Non-pigmented ciliary epithelial cell (primary cell): ENCODE measurements at places on chromosomes 1 and 21.

DNA sequence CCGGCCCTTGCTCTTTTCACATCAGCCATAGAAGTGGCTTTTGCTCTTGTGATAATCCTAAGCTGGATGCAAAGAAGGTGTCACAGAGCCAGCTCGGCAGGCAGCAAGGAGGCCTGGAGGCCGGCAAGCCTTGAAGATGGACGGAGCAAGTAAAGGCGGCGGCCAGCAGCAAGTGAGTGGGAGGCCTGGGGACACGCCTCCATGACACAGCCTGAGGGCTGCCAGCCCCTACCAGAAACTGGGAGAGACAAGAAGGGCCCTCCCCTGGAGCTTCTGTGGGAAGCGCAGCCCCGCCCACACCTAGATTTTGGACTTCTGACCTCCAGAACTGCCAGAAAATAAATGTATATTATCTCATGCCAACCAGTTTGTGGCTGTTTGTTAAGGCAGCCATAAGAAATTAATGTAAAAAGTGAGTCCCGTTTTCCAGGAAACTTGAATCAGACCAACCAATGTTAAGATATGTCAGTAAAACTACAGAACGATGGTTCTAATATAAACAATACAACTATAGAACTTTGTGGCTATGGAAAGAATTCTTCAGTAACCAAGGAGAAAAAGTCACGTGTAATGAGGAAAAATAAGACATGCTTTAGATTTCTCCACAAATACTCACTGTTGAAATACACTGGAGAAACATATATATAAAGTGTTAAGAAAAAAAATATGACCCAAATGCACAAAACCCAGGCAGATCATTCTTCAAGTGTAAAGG lies 49.9 kb downstream of the BACE2 start:
- peak; percentile 22 for DNase-seq

GRCh38 chr21:39776589-39776988 lies 31.6 kb downstream of the IGSF5 start:
- DNase-seq: peak; percentile 44

DNA sequence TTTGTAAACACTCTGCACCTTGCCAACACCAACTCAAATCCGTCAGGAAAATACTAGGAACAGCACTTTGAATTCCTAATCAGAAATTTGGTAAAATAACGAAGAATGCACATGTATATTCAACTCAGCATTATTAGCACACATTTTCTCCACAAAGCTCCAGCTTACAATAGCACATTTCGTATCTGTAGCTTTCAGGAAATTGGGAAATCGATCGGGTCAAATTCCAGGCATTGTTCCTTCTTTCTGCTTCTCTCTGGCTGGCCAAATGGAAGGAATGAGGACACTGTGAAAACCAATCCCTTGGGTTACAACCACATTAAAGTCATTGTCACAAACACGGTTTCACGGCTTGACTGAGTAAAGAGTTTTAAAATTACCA lies 58.6 kb downstream of the NPHP4 start:
- no peak for DNase-seq

DNA sequence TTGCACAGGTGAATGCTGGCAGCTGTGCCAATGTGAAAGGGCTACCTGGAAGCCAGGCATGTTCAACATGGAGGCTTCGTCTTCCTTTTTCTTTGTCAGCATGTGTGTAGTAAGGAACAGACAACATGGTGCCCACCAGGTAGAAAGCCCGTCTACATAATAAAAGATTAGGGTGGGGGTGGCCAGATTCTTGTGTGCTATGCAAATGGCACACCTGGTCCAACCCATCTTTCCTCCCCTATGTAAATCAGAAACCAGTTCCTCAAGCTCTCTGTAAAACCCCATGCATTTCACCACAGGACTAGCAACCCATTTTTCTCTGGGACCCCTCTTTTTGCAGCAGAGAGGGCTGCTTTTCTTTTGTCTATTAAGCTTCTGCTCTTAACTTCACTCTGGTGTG lies 72.3 kb upstream of the ZP4 start:
- DNase-seq: no peak

- no peak for DNase-seq
Measured at GRCh38 chr1:234554698-234555311, 55.2 kb downstream of the IRF2BP2 start.

GRCh38 chr1:55427606-55428005 lies 212.4 kb upstream of the USP24 start:
- no peak for DNase-seq

- DNase-seq: no peak
Measured at GRCh38 chr21:43934716-43935705, 70.0 kb downstream of the AGPAT3 start.

- no peak for DNase-seq
Measured at GRCh38 chr1:1094981-1095380, 20.9 kb upstream of the RNF223 start.

DNA sequence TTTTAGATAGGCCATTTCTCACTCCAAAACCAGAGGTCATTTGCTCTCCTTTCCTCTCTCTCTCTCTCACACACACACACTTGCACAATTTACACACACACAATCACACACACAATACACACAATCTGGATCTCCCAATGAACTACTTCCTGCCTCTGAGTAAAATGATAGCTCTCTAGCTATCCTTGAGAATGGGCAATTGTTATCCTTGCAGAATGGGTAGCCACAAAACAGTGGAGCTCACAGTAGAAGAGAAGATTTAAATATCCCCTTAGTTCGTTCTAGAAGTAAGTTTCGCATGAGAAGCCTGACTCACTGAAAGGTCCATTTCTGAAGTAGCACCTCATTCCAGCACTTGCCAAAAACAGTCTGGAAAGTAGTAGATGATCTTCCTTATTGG lies 17.6 kb downstream of the PALMD start:
- DNase-seq: no peak

GRCh38 chr1:23565776-23566175 lies 6.5 kb upstream of the ID3 start:
- no peak for DNase-seq

- no peak for DNase-seq
Measured at GRCh38 chr1:236692128-236692527, 5.8 kb downstream of the ACTN2 start.

DNA sequence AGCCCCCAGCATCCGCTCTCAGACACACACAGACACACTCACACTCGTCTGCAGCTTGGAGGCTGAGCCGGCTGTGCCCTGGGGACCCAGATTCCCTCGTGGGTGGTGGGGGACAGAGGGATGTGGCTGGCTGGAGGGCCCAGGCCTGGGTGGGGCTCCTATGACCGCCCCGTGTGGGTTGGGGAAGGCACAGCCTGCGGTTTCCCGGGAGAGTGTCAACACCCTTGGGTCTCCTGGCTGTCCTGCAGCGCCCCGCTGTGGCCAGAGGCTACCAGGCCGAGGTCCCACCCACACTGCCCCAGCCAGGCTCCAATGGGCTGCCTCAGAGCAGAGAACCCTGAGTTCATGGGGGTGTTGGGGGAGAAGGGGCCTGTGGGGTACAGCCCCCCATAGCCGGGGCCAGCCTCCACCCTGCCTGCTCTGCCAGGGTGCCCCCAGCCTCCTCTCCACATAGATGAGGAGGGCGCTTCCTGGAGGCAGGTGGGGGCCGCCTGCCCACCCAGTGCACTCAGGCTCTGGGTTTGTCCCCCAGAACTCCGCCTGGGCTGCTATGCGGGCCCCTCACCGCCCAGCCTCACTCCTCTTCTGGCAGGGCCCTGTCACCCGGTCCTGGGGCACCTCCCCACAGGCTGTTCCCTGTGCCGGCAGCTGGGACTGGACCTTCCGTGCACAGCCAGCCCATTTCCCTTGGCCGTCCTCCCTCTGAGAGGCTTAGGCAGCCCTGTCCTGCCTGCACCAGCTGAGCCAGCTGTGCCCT lies at the start of gene TTC34:
TSS of gene TTC34 (minus strand) at position 159 of the 757 bp plus-strand sequence. CDS start 866 bp downstream, outside the sequence.
- no peak for DNase-seq

DNA sequence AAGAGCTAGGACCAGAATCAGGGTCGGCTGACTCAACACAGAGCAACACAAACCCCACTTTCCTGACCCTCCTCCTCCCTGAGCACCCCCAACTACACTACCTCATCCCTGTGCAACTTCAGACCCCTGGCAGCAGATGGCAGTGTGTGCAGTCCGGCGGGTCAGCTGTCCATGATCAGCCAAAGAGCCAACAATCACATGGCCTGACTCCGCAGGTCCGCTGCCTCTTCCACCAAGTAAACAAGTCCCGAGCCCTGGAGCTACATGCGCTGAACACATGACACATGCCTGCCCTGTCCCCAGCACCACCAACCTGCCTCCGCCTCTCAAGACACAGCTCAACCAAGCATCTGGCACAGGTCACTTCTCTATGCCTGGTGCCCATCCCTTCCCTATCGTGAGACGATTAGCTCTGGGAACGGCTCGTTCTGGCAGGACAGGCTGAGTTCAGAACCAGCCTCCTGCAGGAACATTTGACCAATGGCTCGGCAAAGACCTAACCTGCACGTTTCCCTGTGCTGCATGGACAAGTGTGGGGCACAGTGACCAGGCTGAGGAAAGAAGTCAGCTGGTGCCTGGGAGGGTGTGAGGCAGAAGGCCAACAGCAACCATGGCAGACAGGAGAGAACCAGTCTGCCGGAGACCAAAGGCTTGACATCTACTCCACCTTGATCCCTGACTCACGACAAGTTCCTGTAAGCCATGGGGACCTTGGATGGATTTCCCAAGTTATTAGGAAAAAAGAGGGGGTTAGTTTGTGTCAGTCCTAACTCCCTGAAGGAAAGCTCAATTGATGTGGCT lies 60.3 kb downstream of the CD46 start:
- DNase-seq: no peak

GRCh38 chr1:239274242-239274830 lies 112.0 kb upstream of the CHRM3 start:
- DNase-seq: no peak

GRCh38 chr1:15170071-15170470 lies 16.5 kb downstream of the TMEM51 start:
- no peak for DNase-seq

DNA sequence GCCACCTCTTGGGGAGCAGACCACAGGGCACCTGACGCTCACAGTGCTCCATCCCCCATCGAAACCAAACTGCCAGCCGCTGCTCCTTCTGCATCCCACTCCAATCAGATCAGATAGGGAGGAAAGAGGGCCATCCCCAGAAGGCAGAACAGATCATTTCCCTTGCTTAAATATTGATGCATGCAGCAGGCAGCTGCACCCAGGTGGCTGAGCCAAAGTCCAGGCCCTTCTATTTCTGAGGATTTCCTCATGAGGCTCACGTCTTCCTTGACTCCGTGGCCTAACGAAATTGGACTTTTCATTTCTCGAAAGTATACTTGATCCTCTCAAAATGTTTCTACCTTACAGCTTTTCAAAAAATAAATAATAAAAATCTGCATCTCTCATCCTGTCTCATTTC lies 239.2 kb downstream of the ATG4C start:
- no peak for DNase-seq

- no peak for DNase-seq
Measured at GRCh38 chr1:53061123-53061858, 722 bp upstream of the PODN start.

- no peak for DNase-seq
Measured at GRCh38 chr1:231232870-231233734, 7.9 kb upstream of the GNPAT start.

GRCh38 chr21:35923971-35924370 lies 136.4 kb downstream of the SETD4 start:
- DNase-seq: no peak

DNA sequence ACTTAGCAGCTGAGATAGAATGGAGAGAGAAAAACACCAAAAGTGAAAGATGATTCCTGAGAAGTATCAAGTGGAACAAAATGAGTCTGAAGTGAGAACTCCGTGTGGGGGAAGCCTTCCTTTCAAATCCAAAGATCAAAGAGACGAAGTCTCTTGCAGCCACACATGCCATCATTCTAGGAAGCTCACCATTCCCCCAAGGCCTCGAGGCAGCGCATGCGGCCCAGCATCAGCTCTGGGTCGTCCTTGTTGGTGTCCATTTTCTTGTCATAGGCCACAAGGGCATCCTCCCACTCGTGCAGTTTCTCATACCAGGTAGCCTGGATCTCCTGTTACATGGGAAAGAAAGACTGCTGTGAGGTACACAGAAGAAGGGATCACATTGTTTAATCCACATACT lies 32.2 kb upstream of the ANGPTL7 start:
- DNase-seq: no peak

DNA sequence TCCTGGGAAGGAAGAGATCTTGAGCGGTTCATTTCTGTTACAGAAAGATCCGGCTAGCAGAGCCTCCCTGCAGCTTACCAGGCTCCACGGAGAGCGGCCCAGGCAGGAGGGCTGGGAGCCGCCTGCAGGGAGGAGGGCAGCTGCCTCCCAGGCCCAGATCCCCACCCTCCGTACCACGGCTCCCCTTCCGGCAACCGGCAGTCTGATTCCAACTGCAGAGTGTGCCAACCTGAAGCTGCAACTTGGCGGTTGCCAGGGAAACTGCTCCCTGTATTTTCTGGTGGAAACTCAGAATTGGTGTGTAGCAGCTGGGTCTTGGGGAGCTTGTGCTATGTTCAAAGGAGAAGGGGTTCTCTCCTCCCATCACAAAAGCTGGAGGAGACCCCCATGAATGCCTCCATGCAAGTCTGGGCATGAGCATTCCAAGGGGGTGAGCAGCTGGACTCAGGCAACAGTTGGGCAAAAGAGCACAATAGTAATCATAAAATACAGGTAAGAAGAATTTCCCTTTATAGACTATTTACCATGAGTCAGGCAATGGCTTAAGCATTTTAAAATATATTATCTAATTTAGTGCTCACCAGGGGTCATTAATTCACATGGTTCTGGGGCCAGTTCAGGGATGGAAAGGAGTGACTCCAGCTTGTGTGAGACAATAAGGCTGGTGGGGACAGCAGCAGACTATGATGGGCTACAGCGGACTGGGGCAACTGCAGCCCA lies 46.1 kb upstream of the KAZN start:
- DNase-seq: no peak

DNA sequence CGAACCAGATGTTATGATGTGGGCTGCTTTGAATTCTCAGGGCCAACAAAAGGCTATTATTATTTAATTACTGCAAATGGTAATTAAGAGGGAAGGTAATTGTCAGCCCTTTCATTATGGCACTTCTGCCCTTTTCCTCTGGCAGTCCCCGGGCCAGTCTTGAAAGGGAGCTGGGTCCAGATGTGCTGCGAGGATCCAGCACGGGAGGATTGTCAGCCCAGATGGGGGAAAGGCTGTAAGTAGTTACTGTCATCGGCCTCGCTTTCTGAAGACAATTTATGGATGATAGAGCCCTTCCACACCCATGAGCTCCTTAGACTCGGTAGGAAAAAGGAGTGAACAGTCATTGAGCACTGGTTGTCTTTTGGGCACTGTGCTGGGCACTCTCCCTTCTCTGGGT lies 8.7 kb upstream of the ZNF362 start:
- no peak for DNase-seq

DNA sequence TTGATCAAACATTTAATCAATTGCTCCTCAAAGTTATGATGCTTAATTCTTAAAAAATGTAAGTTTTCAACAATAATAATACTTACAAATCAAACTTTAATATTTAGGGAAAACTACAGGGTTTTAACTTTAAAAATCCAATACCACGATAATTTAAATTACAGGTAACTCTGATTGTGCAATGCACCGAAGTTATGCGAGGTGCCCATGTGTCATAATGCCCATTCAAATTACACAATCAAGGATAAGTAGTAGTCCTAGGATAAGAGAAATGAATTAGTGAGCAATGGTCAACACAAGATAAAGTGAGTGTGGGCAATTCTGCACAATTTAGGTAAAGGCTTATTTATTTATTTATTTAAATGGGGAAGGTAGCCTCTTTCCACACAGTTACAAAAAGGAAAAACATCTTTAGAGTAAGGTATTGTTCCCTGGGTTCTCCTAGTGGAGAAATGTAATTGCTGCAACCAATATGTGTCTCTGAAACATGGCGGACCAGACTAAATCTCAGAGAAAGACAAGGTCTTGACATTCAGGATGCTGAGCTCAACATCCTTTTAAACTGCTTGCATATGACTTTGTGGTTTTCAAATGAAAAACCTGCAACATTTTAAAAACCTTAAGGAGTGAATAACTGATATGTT lies 164.2 kb downstream of the TTLL7 start:
- DNase-seq: no peak

- DNase-seq: no peak
Measured at GRCh38 chr1:44717653-44718052, 13.3 kb downstream of the RNU5D-1 start.
